ENCODE measurements at places on chromosomes 16 and 17. TPM values are rescaled to one million over a fixed set of nuclear protein-coding genes. Genes with fewer than 3 reads are reported as not detected.

DPEP3 gene
- total RNA-seq, result not detected

DNA sequence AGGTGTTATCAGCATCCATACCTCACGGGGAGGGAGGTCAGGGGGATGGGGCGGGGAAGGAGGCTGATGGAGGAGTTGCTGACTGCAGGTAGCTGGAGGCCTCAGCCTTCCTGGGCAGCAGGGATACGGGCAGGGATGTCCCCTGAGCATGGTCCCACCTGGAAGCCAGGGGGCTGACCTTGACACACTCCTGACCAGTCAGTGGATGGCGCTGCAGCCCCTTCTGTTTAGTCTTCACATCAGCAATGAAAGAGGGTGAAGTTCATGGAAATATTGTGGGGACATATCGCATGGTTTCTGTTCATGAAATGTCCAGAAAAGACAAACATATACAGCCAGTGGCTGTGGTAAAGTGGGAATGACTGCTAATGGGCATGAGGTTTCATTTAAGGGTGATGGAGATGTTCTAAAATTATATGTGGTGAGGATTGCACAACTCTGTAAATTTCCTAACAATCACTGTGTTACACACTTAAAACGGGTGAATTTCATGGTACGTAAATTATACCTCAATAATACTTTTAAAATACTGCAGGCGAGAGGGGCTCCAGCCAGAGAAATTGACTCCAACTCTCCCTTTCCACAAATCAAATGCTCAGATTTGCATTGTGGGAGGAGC lies 489.6 kb downstream of the CDH13 start:
- no peak overlapping the region for H3K27ac ChIP-seq
- no peak for DNase-seq
- no peaks in the 10 kb centered on the region for H3K27me3 ChIP-seq
- H3K4me3 ChIP-seq, result no peak overlapping the region
- no peaks in the 10 kb centered on the region for H3K36me3 ChIP-seq

- no peak overlapping the region for H3K27ac ChIP-seq
- no peaks in the 10 kb centered on the region for H3K4me1 ChIP-seq
- no peak for DNase-seq
- no peaks in the 10 kb centered on the region for H3K27me3 ChIP-seq
Measured at GRCh38 chr16:31519759-31520431, 7.8 kb upstream of the AHSP start.

KRTAP3-1 gene
- not detected for total RNA-seq

DNA sequence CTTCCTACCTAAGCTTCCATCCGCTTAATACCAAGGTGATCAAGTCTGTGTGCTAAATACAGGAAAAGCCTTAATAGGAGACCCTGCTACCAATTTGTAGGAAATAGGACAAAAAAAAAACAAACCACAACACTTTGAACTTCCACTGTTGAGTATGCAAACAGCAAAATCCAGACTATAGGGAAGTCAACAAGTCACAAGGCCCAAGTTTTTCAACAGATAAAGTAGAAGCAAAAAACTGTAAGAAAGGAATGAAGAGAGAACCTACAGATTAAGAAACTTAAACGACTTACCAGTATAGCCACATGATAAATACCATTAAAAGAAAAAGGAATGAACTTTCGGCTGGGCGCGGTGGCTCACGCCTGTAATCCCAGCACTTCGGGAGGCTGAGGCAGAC lies 7.4 kb downstream of the USP22 start:
- no peaks in the 10 kb centered on the region for H3K27me3 ChIP-seq
- 0 out of 2 replicates have a peak overlapping the region, but pooled peaks have one; percentile 63 for H3K27ac ChIP-seq
- no peak for DNase-seq
- H3K4me1 ChIP-seq, result peaks cover 55% of the 10 kb centered on the region
- H3K36me3 ChIP-seq, result peaks cover 6% of the 10 kb centered on the region

GRCh38 chr17:74179576-74179975 lies 23.9 kb upstream of the RPL38 start:
- H3K4me3 ChIP-seq, result no peak overlapping the region
- peaks cover 14% of the 10 kb centered on the region for H3K27me3 ChIP-seq
- no peaks in the 10 kb centered on the region for H3K4me1 ChIP-seq

- no peaks in the 10 kb centered on the region for H3K27me3 ChIP-seq
- H3K27ac ChIP-seq, result no peak overlapping the region
- no peak for DNase-seq
Measured at GRCh38 chr16:69260019-69260418, 51.1 kb upstream of the VPS4A start.

- H3K4me3 ChIP-seq, result no peak overlapping the region
- no peaks in the 10 kb centered on the region for H3K4me1 ChIP-seq
- H3K27ac ChIP-seq, result no peak overlapping the region
- H3K36me3 ChIP-seq, result no peaks in the 10 kb centered on the region
- no peak for DNase-seq
Measured at GRCh38 chr16:78939597-78939996, 660.9 kb downstream of the MAF start.

- H3K4me1 ChIP-seq, result no peaks in the 10 kb centered on the region
- H3K36me3 ChIP-seq, result no peaks in the 10 kb centered on the region
- no peak for DNase-seq
- no peaks in the 10 kb centered on the region for H3K27me3 ChIP-seq
- no peak overlapping the region for H3K27ac ChIP-seq
Measured at GRCh38 chr17:44331249-44331760, 6.7 kb upstream of the SLC25A39 start.

SPATA32 gene
- 0.26 TPM for total RNA-seq

DHRS7C gene
- not detected for total RNA-seq

- no peaks in the 10 kb centered on the region for H3K27me3 ChIP-seq
- no peaks in the 10 kb centered on the region for H3K36me3 ChIP-seq
- no peak overlapping the region for H3K4me3 ChIP-seq
- H3K27ac ChIP-seq, result no peak overlapping the region
- no peaks in the 10 kb centered on the region for H3K4me1 ChIP-seq
- no peak for DNase-seq
Measured at GRCh38 chr17:19546289-19547065, 12.8 kb downstream of the SLC47A1 start.

SKAP1 gene
- 0.90 TPM for total RNA-seq

GRCh38 chr17:43363926-43364285 lies 34.9 kb upstream of the ARL4D start:
- DNase-seq, result no peak
- H3K27ac ChIP-seq, result peak overlapping the region; percentile 54
- peaks cover 15% of the 10 kb centered on the region for H3K4me1 ChIP-seq

DNA sequence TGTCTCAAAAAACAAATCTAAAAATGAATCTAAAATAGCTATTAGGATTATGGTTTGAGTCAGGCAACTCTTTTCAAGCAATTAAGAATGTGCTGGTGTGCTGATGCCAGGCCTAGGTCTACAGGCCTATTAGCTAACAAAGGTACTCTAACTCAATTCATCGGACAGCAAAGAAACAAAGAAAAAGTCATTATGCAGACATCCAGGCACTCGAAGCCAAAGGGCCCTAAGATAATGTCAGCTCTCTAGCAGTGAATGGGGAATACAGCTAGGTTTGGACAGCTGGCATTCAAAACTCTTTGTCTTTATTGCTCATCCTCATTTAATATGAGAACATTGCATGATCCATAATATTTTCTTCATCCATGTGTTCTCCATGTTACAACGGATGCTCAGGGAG lies 108.5 kb downstream of the TMEM114 start:
- H3K4me3 ChIP-seq, result no peak overlapping the region
- no peaks in the 10 kb centered on the region for H3K4me1 ChIP-seq
- no peaks in the 10 kb centered on the region for H3K36me3 ChIP-seq
- H3K27ac ChIP-seq, result no peak overlapping the region
- peaks cover 3% of the 10 kb centered on the region for H3K27me3 ChIP-seq

DNA sequence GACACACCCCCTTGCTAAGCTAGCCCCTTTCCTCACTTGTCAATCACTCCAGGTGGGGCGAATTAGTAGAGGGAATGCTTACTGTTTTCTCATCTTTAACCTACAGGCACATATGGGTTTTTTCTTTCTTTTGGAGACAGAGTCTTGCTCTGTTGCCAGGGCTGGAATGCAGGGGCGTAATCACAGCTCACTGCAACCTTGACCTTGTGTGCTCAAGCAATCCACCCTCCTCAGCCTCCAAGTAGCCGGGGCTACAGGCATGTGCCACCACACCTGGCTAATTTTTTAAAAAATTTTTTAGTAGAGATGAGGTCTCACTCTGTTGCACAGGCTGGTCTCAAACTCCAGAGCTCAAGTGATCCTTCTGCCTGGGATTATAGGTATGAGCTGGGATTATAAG lies 38.7 kb upstream of the RHBDL3 start:
- no peak overlapping the region for H3K4me3 ChIP-seq
- no peaks in the 10 kb centered on the region for H3K36me3 ChIP-seq
- H3K27ac ChIP-seq, result no peak overlapping the region
- no peaks in the 10 kb centered on the region for H3K27me3 ChIP-seq

DNA sequence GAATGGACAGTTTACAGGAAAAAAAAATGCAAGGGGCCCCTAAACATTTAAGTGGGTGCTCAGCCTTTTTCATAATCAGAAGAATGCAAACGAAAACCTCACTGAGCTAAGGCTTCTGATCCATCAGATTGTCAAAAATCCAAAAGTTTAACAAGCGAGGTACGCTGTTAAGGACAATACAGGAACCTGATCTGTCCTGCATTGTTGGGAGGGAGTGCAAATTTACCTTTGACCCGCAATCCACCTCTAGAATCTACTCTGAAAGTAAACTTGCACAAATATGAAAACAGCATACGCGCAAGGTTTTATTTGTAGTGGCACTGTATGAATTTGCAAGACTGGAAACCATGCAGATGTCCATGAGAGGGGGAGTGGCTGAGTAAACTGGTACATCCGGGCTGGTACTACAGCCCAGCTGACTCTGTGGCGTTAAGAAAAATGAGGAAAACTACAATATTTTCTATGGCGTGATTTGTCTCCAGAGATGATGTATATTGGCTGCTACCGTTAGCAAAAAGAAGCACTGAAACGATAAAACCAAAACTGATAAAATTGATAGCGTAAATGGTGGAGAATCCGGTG lies 28.8 kb upstream of the ST6GALNAC1 start:
- peaks cover 2% of the 10 kb centered on the region for H3K36me3 ChIP-seq
- peak overlapping the region; percentile 99 for H3K27ac ChIP-seq
- no peak for DNase-seq

GRCh38 chr17:68435876-68436842 lies 21.1 kb downstream of the WIPI1 start:
- DNase-seq, result peak; percentile 71
- no peaks in the 10 kb centered on the region for H3K27me3 ChIP-seq
- H3K4me1 ChIP-seq, result no peaks in the 10 kb centered on the region
- no peaks in the 10 kb centered on the region for H3K36me3 ChIP-seq
- H3K27ac ChIP-seq, result no peak overlapping the region
- H3K4me3 ChIP-seq, result no peak overlapping the region

DNA sequence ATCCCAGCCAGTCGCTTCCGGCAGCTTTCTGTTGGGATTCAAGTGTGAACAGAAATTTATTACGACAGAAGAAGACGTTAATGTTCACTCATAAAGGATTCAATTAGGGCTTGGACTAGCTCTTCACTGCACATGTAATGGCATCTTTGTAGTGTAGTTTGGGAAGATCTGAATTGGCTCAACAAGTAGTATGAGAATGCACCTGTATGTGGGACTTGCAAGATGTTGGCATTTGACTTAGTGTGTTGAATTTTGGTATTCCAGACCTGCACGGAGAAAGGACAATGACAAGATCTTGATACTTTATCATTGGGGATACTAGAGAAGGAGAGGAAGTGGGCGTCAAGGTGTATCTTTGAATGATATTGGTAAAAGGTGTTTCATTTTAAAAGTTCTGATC lies 1.2 kb downstream of the PSMD11 start:
- H3K27me3 ChIP-seq, result no peaks in the 10 kb centered on the region
- peak overlapping the region; percentile 99 for H3K4me3 ChIP-seq
- H3K4me1 ChIP-seq, result peaks cover 13% of the 10 kb centered on the region
- no peak for DNase-seq
- peaks cover 31% of the 10 kb centered on the region for H3K36me3 ChIP-seq

- H3K36me3 ChIP-seq, result peaks cover 2% of the 10 kb centered on the region
- H3K4me3 ChIP-seq, result peak overlapping the region; percentile 79
- DNase-seq, result no peak
- H3K27me3 ChIP-seq, result no peaks in the 10 kb centered on the region
Measured at GRCh38 chr17:80036715-80037477, 454 bp downstream of the CCDC40 start.

DNA sequence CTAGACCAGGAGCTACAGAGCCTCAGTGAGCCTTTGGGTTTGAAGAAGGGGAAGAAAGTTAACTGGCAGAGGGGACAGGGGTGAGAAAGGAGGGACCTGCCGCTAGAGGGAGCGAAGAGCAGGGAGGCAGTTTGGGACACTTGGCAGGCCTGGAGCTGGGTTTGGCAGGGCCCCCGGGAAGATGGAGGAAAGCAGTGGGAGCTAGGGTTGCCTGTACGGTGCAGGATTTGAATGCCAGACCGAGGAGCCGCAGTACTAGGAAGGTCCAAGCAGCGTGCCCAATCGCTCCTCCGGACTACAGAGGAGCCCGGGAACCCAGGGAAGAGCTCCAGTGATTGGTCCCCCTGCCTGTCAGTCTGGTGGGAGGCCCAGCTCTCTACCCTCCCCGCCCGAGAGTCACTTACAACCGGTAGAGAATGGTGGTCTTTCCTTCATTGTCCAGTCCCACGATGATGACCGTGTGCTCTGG lies 1.3 kb downstream of the ARL5C start:
- no peaks in the 10 kb centered on the region for H3K27me3 ChIP-seq
- peak; percentile 25 for DNase-seq
- H3K36me3 ChIP-seq, result no peaks in the 10 kb centered on the region
- 0 out of 2 replicates have a peak overlapping the region, but pooled peaks have one; percentile 23 for H3K27ac ChIP-seq

GRCh38 chr16:5577463-5577862 lies 479.9 kb upstream of the EEF2KMT start:
- H3K27ac ChIP-seq, result no peak overlapping the region
- DNase-seq, result no peak
- no peak overlapping the region for H3K4me3 ChIP-seq
- H3K36me3 ChIP-seq, result no peaks in the 10 kb centered on the region
- no peaks in the 10 kb centered on the region for H3K4me1 ChIP-seq

GRCh38 chr16:47310792-47311211 lies 150.1 kb downstream of the ITFG1 start:
- H3K27ac ChIP-seq, result no peak overlapping the region
- H3K36me3 ChIP-seq, result no peaks in the 10 kb centered on the region
- no peak overlapping the region for H3K4me3 ChIP-seq

Data from Panc1 (cell line).